ENCODE measurements at places on chromosomes 12 and 14. TPM values are rescaled to one million over a fixed set of nuclear protein-coding genes. Genes with fewer than 3 reads are reported as not detected.

The TDRD9 gene
- total RNA-seq: 0.30 TPM

The HRK gene
- total RNA-seq: not detected

The HVCN1 gene
- total RNA-seq: 2.0 TPM

The TSHR gene
- total RNA-seq: not detected

The RBP5 gene
- total RNA-seq: 0.08 TPM

The CLEC12A gene
- not detected for total RNA-seq

The GZMH gene
- total RNA-seq: not detected

The OR6C2 gene
- total RNA-seq: not detected

The RAB15 gene
- 1.1 TPM for total RNA-seq

The MMP19 gene
- total RNA-seq: 4.0 TPM

The KRT73 gene
- total RNA-seq: not detected

The KRT6B gene
- not detected for total RNA-seq

The COX8C gene
- total RNA-seq: not detected

The PPP1R1A gene
- not detected for total RNA-seq

The TEX22 gene
- 0.23 TPM for total RNA-seq

The CLEC4D gene
- not detected for total RNA-seq

The KLHL33 gene
- 0.23 TPM for total RNA-seq

The ALX1 gene
- 0.08 TPM for total RNA-seq

The SRGAP1 gene
- 2.6 TPM for total RNA-seq

The LALBA gene
- not detected for total RNA-seq

The COCH gene
- 0.15 TPM for total RNA-seq

The GLTP gene
- total RNA-seq: 58.4 TPM

The LRR1 gene
- 6.0 TPM for total RNA-seq

The GLIPR1L1 gene
- total RNA-seq: not detected

The SAMD15 gene
- total RNA-seq: 2.0 TPM

The CCNK gene
- 5.9 TPM for total RNA-seq

The RNF212B gene
- not detected for total RNA-seq

The MYO1A gene
- total RNA-seq: 0.12 TPM

The CISTR gene
- total RNA-seq: not detected

The GUCY2C gene
- total RNA-seq: not detected

The PCBP2 gene
- 210 TPM for total RNA-seq

The LRTM2 gene
- not detected for total RNA-seq

The P2RX2 gene
- not detected for total RNA-seq

The VRTN gene
- not detected for total RNA-seq

All from smooth muscle cell of the coronary artery (primary cell).